ENCODE measurements at places on chromosomes 3 and 15.

DNA sequence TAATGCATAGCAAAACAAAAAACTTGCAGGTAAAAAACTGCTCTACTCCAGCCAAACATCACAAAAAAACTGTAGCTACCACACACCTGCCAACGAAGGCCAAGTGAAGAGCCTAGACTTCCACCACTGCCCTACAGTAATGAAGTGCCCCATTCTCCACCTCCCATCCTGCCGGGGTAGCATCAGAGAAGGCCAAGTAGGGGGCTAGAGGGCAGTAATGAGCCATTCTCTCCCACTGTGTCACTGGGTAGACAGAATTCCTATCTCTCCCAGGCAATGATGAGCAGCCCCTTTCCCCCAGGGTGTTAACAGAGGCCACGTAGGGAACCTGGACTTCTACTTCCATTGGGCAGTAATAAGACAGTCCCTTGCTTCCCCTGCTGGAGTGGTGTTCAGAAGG lies 9.5 kb downstream of the SEC22C start:
- DNase-seq, result no peak

GRCh38 chr3:128174675-128175590 lies 21.7 kb downstream of the EEFSEC start:
- no peak for DNase-seq

- DNase-seq, result no peak
Observed at GRCh38 chr3:38992117-38992760, 59.5 kb downstream of the SCN11A start.

- DNase-seq, result no peak
Observed at GRCh38 chr15:82132742-82133141, 86.9 kb upstream of the MEX3B start.

DNA sequence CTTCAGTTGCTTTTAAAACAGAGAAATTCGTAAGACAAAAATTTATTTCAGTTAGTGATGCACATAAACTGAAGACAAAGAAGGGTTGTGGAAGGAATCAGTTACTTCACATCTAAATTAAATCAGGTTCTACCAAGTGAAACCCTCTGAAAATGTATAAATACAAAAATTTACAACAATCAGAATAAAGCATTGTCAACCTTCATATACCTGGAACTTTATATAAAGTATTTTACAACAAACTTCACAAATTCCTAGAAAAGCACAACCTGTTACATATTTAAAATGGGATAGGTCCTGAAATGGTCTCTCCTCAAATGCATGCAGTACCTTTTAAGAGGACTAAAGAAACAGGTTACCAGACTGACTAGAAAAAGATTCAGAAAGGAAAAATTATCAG lies 26.9 kb downstream of the ATOSA start:
- no peak for DNase-seq

GRCh38 chr15:65335278-65336055 lies 31.0 kb downstream of the RNU5B-1 start:
- DNase-seq, result no peak

GRCh38 chr3:12893852-12894251 lies 52.5 kb upstream of the RPL32 start:
- no peak for DNase-seq

- DNase-seq, result no peak
Observed at GRCh38 chr3:170171563-170171962, 10.0 kb downstream of the PHC3 start.

GRCh38 chr3:155604967-155605366 lies 139.9 kb downstream of the PLCH1 start:
- DNase-seq, result no peak

All from NCI-H2171 (cell line).